ENCODE measurements at places on chromosomes 7 and 10.

DNA sequence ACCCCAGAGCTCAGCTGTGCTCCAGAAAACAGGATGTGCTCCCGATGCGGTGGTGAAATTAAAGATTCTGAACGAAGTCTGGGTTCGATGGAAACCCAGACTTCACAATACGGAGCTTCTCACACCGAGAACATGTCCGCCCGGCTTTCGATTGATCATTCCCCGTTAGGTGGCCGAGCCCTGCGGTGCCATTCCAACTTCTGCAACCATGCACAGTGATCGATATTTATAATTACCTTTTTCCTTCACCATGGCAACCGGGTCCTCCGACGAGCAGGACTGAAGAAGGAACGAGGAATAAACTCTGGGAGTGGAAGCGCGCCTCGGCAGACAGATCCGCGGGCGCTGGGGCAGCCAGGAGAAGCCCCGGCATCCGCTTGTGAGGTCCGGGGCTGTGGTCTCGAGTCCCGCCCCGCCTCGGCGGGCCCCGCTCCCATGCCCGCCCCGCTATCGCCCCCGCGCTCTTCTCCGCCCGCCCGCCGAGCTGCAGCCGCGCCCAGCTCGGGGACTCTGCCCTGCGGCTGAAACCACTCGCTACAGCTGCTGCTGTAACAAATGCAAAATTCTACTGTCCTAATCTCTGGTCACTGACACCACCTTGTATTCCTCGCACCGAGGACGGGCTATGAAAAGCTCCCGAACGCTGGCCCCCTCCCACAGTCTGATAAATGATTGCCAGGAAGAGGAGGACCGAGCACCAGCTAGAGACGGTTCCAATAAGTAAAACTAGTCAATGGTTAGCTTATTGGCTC is 26.2 kb downstream of the ABLIM1 start:
- DNase-seq = no peak

- no peak for DNase-seq
Observed at GRCh38 chr7:73920406-73921134, 59.6 kb downstream of the TMEM270 start.

GRCh38 chr10:92695679-92696605 is 6.2 kb downstream of the HHEX start:
- no peak for DNase-seq

DNA sequence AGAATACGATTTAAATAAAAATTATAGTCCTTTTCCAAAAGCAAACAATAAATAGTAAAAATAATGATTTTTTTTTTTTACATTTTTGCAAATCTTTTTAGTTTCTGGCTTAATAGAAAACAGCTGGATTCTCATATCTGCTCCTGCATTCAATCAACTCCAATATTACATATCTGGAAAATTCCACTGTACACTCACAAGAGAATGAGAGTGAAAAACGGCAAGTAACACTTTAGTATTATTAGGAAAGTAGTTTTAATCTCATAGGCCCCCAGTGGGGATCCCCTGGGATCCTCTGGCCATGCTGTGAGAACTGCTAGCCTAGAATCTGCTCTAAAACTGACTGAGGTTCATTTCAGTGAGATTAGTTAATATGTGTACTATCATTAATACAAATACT is 128.6 kb upstream of the LRRN3 start:
- DNase-seq = no peak

DNA sequence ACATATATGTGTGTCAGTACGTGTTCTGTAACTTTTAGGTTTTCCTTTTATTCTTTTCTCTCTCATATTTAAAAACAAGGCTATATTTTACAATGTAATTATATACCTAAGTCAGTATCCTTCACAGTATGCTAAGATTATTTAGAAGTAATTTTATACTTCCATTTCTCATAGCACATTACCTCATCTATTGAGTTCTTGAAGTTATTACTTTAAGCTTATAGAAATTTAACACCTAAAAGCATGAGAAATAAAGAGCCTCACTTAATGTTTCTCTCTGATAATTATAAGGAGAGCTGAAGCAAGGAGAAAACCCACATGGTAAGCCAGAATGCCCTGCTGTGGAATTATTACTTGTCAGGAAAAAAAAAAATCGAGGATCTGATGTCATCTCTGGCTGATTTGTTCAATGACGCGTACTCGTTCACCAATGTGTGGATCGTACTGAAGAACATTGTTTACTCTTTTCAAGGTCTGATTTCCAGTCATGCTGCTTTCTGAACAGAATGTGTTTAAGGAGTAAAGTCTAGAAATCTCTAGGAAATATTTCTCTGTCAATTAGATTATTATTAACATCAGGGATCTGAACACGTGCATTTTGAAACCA is 21.9 kb downstream of the CACNB2 start:
- no peak for DNase-seq

- no peak for DNase-seq
Observed at GRCh38 chr7:98174334-98175259, 36.6 kb upstream of the BHLHA15 start.

DNA sequence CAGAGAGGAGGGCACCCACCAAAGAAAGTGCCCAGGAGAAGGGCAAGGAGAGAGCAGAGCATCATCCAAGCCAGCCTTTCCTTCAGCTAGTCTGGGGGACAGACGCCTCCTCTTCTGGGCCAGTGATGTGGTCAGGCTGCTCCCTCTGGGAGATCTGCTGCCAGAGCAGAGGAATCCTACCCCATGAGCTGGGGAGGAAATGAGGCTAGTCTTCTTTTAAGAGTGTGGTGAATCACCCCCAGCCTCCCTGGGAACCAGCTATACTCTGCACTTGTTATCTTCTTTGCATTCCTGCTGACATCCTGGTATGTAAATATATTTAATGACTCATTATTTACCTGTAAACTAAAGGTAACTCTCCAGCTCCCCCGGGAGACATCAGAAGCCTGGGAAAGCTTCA is 41.6 kb upstream of the EPHB6 start:
- no peak for DNase-seq

GRCh38 chr10:7243873-7244272 is 167.0 kb downstream of the SFMBT2 start:
- no peak for DNase-seq

- no peak for DNase-seq
Observed at GRCh38 chr10:16907687-16908086, 90.5 kb upstream of the RSU1 start.

- DNase-seq = no peak
Observed at GRCh38 chr10:128884033-128884425, 583.0 kb upstream of the MGMT start.

- DNase-seq = no peak
Observed at GRCh38 chr7:2635810-2636701, 4.3 kb downstream of the TTYH3 start.

- no peak for DNase-seq
Observed at GRCh38 chr10:121772406-121772805, 155.4 kb downstream of the ATE1 start.

GRCh38 chr7:129366-130221 is 62.8 kb upstream of the FAM20C start:
- no peak for DNase-seq

- no peak for DNase-seq
Observed at GRCh38 chr10:70775679-70776454, 9.3 kb downstream of the TBATA start.

DNA sequence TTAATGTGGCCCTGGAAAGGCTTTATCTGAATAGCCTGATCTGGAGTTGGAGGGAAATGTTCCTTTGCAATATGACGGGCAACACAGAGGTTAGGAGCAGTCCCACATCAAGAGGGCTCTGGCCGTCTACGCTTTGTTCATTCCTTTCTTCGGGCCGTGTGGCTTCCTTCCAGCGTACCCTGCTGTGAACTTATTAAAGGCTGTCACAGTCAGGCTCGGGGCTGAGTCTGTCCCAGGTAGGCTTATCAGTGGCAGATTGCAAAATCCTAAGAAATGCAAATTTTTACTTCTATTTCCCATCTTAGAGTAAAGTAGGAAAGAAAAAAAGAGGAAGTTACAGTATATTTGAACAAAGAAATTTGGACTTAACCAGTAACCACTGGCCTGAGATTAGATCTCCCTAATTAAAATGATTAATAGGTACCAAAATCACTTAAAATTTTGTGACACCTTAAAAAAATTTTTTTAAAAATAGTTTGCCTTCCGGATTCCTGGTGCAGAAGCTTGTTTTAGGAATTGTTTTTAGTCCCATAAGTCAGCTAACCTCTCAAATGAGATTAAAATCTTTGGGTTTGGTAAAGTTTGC is 453.1 kb upstream of the MKI67 start:
- no peak for DNase-seq

GRCh38 chr10:59362959-59363381 is 621 bp upstream of the FAM13C start:
- no peak for DNase-seq

DNA sequence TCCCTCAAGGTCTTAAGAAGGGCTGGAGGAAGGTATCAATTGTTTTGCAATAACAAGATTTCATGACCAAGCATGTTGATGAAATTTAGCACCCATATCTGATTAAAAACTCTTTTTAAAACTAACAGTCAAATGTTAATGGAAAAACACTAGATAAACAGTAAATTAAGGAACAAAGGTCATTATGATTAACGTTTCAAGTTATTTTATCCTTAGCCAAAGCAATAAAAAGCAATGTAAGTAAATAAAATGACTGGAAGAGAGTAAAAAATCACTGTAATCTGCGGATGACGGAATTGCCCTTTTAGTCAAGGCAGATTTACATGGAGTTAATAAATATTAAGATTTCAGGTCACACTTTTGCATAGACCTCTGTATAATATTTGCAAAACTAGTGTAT is 179.5 kb upstream of the KLF6 start:
- no peak for DNase-seq

DNA sequence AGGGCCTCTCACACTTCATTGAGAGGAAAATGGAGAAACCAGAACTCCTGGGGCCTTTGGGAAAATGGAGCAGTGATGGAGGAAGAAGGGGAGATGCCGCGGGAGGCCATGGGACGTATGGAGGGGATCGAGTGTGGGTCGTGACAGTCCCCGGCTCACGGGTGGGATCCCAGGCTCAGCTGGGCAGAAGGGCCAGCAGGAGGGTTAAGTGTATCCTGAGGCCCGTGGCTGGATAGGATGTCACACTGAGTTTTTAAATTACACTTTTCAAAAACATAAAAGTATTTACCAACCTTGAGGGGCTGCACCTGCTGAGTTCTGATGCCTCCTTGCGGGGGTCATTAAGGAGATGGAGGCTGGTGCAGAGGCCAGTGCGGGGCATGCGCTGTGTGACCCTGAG is 28.0 kb upstream of the PSMG3 start:
- no peak for DNase-seq

DNA sequence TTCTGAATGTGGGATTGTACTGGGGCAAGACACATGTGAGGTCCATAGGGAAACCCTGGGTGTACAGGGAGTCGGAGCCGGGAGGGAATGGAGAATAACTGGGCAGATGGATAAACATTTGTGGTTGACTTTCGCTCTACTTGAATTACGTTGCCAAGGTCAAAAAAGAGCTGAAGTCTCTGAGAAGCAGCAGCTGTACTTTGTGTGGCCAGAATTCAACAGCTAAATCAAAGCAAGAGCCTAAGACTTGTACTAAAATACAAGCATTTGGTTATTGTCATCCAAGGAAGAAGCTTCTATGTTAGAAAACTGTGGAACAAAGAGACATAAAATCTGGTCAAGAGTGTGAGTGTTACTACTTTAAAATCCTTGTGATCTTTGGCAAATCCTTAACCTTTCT is 457.2 kb downstream of the ARL4A start:
- no peak for DNase-seq

GRCh38 chr7:36970551-36971514 is 246.5 kb upstream of the AOAH start:
- no peak for DNase-seq

GRCh38 chr10:110512461-110513187 is 14.9 kb downstream of the DUSP5 start:
- no peak for DNase-seq

- DNase-seq = no peak
Observed at GRCh38 chr7:120725376-120726039, 132.4 kb downstream of the TSPAN12 start.

- DNase-seq = no peak
Observed at GRCh38 chr10:43199684-43200537, 61.7 kb downstream of the CSGALNACT2 start.

GRCh38 chr10:71127773-71128172 is 84.6 kb upstream of the UNC5B start:
- DNase-seq = no peak

DNA sequence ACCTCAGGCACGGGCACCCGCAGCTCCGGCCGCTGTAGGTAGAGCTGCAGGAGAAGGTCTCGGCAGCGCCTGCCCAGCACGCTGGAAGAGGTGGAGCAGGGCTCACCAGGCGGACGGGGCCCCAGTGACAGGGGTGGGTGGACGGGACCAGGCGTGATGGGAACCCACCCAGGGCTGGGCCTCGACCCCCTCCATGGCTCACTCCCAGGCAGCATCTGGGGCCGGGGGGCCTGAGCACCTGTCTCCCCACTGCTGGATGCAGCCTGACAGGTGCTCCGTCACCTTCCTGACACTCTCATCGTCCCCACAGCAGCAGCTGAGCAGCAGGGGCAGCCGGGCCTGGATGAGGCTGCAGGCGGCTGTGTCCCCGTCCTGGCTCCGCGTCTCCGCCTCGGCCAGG is 16.7 kb upstream of the MICALL2 start:
- DNase-seq = no peak

- no peak for DNase-seq
Observed at GRCh38 chr7:105130048-105130447, 116.0 kb downstream of the KMT2E start.

GRCh38 chr7:67856046-67856445 is 859.4 kb downstream of the TYW1 start:
- no peak for DNase-seq

DNA sequence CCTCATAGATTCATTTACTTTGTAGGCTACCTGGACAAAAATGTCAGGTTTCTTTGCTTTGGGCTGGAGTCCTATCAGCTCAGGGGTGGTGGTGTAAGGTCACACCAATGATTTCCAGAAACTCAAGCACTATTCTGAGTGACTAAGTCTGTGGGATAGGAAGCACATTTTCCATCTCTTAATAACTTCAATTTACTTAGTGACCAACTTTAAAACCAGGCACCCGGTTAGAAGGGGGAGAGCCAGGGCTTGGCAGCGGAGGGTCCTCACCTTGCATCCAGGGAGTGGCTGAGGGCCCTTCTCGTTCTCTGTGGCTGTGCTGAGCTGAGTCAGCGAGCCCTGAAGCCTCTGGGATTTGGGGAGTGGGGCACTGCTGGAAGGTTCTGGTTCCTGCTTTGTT is 6.7 kb downstream of the CHST3 start:
- DNase-seq = no peak

DNA sequence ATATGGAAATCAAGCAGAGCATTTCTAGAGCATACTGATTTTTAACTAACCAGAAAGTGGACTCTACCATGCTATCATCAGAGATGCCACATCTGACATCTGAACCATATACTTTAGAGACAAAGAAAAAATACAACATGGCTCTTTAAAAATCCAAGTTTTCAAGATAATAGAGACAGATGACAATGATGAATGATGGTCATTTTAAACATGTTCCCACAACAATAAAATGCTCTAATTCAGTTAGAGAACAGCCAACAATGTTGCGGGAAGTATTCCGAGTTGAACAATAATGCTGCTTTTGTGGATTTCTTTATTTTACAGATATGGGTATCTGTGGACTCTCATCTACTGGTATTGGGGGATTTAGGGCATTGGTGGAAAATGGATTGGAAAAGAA is 52.8 kb downstream of the PRTFDC1 start:
- no peak for DNase-seq

GRCh38 chr7:51307651-51308210 is 8.9 kb downstream of the COBL start:
- DNase-seq = no peak
